Cortex of kidney (tissue), 1 donor: ENCODE measurements at places on chromosomes 2 and 18.

GRCh38 chr2:101768556-101769220, 71.2 kb downstream of the MAP4K4 start:
- DNase-seq, result no peak

DNA sequence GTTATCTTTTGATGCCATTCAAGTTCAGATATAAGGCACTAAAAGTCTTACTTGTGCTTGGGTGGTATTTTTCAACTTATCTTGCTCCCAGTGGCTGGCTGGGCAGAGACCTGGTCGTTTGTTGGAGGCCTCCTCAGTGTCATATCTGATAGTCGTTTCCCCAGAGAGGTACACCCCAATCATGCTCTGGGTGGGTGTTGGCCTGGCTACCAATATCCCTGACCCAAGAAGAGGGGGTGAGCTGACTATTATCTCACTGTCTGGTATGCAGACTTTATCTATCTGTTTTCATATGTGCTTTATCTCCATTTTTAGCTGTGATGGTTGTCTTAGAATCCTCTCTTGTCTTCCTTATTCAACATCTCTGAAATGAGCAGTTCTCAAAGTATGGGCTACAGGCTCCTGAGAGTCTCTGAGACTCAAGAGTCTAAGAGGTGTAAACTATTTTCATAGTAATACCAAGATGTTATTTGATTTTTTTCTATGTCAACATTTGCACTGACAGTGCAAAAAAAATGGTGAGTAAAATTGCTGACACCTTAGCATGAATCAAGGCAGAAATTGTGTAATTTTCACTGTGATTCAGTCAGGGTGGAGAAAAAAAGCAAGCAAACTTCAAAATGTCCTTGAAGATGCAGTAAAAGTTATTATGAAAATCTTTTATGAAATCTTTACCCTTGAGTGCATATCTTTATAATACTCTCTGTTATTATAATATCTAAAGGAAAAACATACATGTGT, 12.3 kb upstream of the PLEK start:
- no peak for DNase-seq

DNA sequence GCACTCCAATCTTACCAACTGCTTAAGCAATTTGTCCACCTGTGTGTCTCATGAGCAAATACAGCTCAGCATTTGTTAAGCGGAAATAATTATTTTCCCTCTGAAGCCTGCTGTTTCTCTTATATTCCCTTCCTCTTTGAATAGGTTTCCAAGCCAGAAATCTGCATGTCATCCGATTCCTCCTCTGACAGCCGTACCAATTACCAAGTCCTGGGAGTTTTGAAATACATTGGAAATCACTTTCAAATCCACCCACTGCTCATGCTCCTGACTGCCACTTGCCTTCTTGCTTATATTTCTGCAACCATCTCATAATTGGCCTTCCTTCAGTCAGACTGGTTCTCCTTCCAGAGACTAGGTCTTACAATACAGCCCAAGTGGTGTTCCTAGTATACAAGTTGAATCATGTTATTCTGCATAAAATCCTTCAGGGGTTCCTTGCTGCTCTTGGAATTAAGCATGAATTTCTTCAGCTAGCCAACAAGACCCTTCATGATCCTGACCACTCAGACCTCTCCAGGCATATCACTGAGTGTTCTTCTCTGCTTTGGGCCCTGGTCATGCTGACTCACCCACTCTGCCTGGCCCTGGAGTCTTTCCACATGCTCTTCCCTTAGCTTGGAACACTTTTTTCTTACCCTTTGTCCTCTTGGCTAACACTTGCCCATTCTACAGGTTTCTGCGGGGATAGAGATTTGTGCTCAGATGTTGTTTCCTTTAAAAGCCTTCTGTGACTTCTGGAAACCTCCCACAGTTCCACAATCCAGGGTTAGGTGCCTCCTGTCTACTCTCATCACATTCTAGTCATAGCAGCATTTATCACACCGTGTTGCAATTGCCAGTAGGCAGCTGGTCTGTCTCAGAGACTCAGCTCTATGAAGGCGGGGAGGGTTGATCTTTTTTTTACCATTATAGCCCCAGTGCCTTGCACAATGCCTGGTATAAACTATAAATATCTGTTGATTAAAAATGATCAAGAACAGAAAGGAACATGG, 157.6 kb downstream of the ARL6IP6 start:
- DNase-seq, result no peak

GRCh38 chr2:8197101-8197500, 484.8 kb upstream of the ID2 start:
- DNase-seq, result no peak

DNA sequence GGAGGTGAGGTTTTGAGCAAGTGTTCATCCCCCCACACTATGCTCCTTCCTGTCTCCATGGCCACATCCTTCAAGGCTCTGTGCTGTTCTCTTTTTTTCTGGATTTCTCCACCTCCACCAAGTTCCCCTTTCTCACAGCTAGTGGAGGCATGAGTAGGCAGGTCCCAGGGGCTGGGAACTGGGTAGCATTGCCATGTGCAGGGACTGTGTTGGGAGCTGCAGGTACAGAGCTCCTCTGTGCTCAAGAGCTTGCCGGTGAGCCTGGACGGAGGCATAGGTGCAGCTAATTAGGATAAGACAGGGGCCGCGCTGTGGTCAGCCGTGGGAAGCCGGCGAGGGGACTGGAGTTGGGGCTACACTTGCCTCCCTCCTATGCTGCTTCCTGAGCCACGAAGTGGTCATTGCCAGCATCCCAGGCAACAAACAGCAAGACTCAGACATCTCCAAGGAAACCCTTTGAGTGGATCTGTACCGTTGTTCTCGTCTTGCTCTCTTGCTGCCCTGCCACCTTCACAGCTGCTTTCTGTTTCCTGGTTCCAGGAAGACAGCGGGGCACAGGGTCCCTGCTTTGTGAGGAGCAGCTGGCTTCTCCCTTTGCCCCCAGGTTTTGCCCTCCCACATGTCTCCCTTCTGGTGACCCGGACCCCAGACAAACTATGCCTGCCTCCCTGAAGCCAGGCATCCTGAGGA, 36.9 kb downstream of the ATOH8 start:
- DNase-seq, result no peak

GRCh38 chr2:54482715-54483114, 26.6 kb downstream of the SPTBN1 start:
- DNase-seq, result no peak

DNA sequence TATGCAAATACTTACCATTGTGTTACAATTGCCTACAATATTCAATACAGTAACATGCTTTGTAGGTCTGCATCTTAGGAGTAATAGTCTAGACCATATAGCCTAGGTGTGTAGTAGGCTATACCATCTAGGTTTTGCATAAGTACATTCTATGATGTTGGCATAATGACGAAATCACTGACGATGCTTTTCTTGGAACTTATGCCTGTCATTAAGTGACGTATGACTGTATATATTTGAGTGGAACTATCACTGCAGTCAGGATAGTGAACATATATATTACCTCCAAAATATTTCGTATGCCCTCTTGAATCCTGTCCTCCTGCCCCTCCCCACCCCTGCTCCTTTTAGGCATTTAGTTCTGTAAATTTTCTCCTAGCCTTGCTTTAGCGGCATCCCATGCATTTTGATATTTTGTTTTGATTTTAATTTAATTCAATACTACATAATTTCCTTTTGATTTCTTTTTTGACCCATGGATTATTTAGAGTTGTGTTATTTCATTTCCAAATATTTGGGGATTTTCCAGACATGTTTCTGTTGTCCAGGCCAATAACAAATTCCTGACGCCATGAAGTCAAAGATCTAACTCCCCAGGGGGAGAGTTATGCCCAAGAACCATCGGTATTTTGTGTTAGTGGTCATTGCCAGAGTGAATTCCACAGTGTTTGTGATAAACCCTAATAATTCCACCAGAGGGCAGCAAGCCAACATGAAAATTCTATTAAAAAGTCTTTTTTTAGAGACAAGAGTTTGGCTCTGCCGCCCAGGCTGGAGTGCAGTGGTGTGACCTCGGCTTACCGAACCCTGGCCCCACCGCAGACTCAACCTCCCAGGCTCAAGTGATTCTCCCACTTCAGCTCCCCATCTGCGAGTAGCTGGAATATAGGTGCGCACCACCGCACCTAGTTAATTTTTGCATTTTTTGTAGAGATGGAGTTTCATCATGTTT, 24.2 kb upstream of the CASP8 start:
- DNase-seq, result no peak
